ENCODE measurements at places on chromosomes 3 and 15.

DNA sequence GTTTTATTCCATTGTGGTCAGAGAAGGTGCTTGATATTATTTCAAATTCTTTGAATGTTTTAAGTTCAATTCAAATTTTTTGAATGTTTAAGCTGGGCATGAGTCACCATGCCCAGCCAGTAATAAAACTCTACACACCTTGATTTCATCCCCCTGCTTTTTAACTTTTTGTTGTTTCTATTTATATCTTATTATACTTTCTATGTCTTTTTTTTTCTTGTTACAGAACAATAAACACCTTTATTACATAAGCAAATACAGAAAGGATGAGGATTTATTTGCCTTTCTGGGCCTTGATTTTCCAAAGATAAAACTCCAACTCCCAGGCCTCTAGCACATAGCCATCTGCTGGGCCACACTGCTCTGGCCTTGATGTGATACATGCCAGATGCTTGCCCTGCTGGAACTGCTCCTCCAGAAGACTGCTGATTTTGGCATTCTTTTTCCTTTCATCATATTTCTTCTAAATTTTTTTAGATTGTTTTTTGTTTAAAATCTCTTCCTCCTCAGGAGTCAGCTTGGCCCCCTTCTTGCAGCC, 14.0 kb downstream of the DNAH12 start:
- no peak for DNase-seq

DNA sequence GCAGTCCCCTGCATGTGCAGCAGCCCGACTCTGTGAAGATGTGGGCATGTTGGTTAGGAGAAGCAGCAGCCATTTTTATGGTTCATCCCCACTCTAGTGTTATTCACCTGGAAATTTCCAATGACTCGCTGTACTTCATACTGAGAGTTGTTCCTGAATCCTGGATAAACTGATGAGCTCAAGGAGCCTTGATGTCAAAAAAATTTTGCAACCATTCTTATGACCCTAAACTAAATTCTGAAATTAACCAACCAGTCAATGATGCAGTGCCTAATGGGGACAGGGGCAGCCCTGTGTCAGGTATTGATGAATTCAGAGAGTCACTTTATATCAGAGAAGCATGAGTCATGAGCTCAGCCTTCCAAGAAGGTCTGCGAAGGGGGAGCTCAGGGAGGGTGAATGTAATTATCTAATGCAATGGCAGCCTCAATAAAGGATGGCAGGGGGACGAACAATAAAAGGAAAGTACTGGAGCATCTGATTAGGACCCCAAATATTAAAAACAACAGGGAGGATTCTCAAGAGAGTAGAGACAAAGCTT, 108.4 kb upstream of the VEPH1 start:
- no peak for DNase-seq

GRCh38 chr3:101256511-101256910, 63.9 kb downstream of the IMPG2 start:
- no peak for DNase-seq

- no peak for DNase-seq
Measured at GRCh38 chr3:156551746-156552145, 3.2 kb downstream of the SSR3 start.

GRCh38 chr3:136817448-136817847, 1.5 kb upstream of the SLC35G2 start:
- peak; percentile 46 for DNase-seq

DNA sequence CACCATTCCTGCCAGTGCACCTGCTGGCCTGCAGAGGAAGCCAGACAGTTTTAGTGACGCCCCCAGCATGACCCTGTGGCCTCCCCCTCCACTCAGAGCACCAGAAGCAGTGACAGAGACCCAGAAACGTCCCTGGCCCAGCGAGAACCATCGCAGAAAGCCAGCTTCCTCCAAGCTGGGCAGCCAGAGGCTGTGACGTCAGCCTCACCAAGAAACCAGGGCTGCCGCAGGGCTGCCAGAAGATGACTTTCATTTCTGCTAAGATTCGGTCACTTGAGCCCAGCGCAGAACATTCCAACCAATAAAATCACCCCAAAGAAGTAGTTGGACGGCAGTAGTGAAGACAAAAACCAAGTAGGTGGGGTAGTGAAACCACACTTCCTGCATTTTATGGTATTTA, 29.6 kb upstream of the RPL32 start:
- peak; percentile 13 for DNase-seq

GRCh38 chr3:195438371-195438770, 4.4 kb downstream of the ACAP2 start:
- DNase-seq, result no peak

DNA sequence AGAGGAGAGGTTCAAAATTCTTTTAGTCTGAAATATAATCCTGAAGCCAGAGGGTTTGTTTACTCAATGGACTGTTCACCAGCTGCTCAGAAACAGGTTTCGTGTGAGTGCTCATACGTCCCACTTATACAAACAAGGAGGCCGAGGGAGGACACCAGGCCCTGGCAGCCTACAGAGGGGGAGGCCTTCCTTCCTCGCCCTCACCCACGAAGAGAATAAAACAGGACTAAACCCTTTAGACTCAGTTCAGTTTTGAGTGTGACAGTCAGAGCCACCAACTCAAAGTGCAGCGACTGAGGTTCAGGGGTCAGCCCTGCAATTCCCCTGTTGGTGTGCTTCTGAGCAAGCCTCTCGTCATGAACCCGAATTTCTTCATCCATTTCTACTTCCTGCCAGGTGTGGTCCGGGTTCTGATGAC, 17.3 kb downstream of the FAM174B start:
- peak; percentile 89 for DNase-seq

DNA sequence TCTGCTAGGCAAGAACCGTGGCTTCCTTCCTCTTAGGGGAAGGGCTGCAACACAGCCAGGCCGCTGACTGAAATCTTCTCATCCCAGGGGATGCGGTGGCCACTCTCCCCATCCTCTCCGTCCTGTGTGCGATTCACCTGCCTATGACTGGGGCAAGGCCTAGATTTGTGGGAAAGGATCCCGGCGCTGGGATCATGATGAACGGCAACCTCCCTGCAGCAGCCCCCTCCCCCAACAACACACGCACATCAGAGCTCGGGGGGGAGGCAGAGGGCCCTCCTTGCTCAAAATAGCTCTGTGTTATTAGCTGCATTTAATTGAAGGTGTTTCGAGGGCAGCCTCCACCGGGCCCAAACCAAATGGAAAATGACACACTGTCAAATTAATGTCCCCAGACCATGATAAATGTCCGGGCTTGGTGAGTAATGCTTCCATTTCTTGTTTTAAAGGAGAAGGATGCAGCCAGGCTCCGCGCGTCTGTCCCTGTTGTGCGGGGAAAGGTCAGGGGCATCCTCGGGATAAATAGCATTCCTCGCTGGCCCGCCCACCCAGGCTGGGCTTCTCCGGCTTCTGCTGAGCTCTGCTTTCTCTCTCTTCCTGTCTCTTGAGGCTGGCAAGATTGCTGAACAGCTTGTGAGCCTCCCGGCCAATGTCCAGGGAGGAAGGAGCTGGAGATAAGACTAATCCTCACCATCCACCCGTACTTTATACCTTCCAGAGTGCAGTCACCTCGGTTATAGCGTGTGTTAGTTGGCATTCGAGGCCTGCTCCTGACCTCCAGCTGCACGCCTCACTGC, 56.4 kb upstream of the TLE3 start:
- no peak for DNase-seq

DNA sequence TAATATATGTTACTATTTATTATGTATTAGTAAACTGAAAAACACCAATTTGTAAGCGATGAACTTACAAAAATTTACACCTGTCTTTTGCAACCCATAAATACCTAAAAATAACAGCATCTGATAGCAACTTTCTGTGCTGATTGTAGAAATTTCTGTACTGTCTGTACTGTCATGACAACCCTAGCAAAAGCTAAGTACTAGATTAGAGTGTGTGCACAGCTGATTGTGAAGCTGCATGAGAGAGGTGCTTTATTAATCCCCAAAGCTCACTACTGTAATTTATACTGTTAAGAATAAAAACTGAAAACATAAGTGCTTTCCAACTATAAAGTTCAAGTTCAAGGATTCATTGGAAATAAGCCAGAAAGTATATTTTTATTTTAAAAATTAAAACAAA, 815 bp downstream of the BCL2A1 start:
- DNase-seq, result no peak

DNA sequence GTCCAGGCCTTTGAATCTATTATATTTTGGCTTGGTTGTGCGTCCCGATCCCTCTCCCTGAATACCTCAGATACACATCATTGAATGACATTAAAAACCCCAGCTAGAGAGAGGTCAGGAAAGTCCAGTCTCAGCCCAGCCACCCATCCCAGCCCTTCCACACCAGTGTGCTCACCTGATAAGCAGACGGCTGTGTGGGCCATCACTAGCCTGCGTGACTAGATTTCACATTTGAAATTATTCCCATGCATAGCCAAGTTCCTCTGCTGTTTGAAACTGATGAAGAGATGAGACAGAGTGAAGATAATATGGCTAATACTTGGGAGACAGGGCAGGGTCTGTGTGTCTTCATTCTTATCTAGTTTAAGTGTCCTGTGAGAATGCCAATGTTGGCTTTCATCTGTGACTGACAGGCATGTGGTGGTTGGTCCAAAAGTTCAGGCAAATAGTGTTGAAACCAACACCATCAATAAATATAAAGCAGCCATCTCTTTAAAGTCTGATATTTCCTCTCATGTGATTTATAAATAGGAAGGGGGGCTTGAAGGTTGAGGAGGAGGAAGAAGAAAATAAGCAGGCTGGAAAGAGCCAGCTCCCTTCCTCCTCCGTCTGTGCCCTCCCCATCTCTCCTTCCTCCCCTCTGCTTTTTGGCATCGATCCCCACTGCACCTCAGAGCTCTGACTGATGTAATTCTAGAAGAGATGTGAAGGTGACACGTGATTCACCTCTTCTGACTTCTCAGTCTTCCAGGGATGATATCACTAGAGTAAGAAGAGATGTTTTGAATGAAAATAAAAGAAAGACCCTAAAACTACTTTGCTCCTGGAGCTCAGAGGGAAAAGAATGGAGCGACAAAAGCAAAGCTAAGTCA, 5.1 kb downstream of the FAM43A start:
- peak; percentile 72 for DNase-seq

- DNase-seq, result no peak
Measured at GRCh38 chr3:170914690-170915089, 6.3 kb upstream of the EIF5A2 start.

DNA sequence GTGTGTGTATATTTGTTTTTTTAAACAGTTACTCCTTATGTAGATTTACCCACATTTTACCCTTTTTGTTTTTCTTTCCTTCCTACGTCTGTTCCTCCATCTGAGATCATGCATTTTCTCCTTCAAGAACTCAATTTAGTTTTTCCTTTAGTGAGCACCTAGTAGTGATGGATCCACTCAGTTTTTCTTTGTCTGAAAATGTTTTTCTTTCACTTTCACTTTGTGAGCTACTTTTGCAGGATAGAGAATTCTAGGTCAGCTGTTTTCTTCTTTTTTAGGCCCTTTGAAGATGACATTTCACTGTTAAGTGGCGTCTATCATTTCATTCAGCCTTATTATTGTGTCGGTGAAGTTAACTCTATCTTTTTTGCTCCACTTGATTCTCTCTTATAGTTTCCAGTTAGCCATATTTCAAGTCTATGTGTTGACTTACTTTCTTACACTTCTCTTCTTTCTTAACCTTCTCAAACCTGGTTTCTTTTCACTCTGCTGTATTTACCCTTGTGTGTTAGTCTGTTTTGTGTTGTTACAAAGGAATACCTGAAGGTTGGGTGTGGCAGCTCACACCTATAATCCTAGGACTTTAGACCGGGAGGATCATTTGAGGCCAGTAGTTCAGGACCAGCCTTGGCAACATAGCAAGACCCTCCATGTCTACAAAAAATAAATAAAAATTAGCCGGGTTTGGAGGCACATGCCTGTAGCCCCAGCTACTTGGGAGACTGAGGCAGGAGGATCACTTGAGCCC, 55.8 kb downstream of the PRKCI start:
- DNase-seq, result no peak

DNA sequence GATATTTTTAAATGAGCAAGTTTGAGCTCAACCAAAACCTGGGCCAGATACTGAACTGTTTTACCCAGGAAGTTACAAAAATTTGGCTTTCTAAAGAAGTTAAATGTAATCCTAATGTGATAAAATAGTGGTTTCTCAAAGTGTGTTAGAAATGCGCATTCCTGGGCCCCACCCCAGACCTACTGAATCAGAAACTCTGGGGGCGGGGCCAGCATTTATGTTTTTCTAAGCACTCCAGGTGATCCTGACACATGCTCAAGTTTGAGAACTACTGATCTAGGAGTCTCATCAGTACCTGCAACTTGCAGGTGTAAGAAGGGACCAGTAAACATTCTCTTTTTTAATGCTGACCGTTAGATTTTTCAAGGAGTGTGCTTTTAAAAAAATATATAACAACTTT, 190.6 kb downstream of the VPS13C start:
- DNase-seq, result peak; percentile 6

DNA sequence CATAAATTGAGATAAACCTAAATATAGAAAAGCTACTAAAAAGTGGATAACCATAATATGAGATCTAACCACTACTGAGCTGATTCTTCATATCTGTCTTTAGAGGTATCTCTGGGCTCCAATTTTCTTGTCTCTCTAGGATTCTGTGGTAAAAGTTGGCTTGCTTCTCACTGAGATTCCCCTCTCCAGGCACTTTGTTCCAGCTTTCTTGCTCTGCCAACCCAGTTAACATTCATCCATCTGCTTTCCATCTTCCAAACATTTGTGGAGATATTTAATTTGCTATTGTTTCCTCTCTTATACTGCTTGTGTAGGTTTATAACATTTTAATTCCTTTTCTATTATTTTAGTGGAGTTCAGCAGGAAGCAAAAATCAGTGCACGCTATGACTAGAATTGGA, 97.6 kb upstream of the LMCD1 start:
- DNase-seq, result no peak

DNA sequence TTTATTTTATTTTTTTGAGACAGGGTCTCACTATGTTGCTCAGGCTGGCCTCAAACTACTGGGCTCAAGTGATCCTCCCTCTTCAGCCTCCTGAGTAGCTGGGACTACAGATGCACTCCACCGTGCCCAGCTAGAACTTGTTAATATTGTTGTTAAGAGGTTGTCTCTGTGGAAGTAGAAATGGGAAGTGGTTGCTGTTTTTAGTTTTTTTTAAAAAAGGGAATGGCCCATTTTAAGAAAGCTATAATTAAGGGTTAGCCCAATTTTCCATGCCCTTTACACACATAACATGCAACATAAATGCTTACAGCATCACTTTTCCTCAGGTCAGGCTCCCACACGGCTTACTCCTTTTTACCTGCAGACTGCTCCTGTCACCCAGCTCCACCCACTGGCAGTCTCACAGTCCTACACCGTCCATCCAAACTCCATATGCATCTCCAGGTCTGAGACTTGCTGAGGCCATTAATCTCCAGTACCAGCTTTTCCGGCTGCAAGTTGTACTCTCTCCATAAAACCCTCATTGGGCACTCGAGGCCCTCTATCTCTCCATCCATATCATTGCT, 19.8 kb downstream of the MORC1 start:
- DNase-seq, result no peak

DNA sequence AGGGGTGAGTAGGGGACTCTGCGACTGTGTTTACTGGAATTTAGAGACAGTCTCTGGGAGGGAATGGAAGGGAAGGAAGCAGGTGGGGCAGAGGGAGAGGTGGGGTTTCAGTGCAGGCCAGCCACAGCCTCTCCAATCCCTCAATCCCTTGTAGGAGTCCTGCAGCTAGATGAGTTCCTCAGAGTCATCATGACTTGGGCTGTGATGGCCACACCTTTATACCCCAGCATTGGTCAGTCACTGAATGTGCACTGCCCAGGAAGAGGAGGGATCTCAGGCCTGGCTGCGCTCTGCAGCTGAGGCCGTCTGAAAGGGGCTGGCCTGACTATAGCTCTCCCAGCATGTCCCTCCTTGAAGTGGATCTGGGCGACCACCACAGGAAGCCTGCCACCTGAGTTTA, 67.3 kb upstream of the GLCE start:
- no peak for DNase-seq

Data from thyroid gland (tissue), 4 donors.